ENCODE measurements at places on chromosomes 3 and 15.

- no peak for DNase-seq
Measured at GRCh38 chr15:45587863-45588170, 638 bp downstream of the BLOC1S6 start.

- no peak for DNase-seq
Measured at GRCh38 chr3:43161684-43162229, 55.9 kb upstream of the POMGNT2 start.

DNA sequence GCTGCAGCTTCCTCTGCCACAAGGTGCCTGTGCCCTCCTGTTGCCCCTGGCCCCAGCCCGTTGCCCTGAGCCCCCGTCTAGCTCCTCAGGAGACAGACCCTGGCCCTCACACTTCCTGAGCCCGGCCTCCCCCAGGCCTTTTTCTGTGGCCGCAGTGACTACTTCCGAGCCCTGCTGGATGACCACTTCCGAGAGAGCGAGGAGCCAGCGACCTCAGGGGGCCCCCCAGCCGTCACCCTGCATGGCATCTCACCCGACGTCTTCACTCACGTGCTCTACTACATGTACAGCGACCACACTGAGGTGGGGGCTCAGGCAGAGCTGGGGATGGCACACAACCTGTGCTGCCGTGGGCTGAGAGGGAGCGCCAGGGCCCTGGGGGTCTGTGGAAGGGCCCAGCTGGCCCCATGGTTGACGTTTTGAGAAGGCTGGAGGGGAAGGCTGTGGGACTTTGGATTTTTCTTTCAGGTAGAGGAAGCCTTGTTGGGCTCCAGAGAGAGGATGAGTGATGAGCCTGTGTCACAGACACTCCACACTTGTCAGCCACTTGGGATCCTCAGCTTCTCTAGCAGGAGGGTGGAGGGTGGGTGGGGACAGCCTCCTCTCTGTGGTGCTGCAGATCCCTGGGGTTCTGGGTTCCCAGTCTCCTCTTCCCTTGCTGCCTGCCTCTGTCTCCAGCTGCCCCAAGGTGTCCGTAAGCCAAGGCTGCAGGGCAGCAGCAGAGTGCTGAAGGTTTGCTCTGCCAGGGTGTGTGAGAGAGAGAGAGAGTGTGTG is 5.0 kb downstream of the ABTB1 start:
- DNase-seq, result no peak

DNA sequence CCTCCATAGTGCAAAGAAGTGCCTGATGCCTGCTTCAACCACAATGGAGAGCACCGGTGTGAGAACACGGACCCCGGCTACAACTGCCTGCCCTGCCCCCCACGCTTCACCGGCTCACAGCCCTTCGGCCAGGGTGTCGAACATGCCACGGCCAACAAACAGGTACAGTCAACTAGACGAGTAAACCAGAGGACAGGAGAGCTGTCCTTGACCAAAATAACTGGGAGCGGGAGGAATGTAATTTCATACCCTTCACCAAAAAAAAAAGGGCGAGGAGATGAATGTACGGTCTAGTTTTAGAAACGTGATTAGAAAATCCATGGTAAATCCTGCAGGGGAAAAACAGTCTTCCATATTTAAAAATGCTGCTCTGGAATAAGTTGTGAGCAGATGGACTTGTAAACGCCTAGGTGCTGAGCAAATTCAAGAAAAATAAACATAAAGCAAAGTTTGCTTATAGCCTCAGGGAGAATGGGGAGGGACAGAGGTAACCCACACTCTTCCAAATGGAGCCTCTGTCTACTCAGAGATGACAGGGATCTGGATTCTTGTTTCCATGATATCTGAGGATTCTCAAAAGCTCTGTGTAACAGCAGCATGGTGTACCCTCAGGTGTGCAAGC is 8.4 kb downstream of the THBS1 start:
- no peak for DNase-seq

DNA sequence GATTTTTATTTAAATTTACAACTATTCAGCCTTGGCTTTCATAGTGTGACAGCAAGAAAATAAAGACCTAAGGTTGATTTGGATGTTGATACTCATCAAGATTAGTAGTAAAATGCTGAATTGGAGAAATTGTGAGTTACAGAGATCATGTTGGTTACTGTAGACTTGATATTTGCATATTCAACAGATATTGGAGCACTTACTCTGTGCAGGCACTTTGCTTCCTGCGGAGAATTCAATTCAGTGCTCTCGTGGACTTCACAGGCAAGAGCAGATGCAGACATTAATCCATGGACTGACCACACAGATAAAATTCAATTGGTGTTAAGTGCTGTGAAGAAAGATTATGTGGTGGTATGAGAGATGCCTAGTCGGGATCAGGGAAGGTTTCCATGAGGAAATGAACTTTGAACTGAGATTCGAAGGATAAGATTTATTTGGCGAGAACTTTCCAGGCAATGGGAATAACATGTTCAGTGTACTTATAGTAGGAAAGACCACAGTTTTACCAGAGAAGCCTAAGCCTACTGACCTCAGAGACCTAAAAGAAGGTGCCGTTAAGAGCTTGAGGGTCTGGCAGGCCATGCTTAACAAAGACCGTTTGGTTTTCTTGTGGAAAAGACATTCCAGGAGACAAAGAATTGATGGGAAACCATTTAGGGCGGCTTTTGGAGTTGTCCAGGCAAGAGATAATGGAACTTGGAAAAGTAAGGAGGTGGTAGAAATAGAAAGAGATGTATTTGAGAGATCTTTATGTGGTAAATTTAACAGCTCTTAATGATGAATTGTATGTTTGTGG is 4.3 kb downstream of the SELENOT start:
- DNase-seq, result no peak

DNA sequence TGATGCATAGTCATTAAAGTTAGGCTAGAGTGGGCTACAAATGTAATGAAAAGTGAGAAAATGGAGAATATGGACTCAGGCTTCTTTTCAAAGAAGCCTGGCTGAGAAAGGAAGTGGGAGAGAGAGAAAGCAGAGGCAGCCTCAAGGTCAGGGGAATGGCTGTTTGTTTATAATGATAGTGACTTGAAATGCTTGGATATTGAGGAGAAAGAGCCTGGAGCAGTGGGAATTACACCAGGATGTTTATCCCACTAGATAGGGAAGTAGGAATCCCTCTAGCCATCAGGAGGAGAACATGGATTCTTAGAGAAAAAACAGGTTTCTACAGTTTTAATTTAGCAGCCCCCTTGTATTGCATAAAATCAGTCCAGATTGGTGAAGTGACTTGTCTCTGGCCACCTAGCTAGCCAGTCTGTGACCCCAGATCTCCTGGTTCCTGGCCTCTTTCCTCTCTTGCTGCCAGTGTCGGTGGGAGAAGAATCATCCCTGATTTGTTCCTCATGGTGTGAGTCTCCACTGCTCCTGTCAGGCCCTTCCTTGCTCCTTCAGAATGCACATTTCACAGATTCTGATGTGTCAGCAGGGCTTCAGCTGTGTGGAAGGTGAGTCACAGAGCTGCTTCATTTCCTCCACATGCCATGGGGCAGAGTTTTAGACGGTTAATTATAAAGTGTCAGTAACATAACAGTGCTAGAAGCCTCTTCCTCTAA is 32.9 kb downstream of the SEMA6D start:
- no peak for DNase-seq

DNA sequence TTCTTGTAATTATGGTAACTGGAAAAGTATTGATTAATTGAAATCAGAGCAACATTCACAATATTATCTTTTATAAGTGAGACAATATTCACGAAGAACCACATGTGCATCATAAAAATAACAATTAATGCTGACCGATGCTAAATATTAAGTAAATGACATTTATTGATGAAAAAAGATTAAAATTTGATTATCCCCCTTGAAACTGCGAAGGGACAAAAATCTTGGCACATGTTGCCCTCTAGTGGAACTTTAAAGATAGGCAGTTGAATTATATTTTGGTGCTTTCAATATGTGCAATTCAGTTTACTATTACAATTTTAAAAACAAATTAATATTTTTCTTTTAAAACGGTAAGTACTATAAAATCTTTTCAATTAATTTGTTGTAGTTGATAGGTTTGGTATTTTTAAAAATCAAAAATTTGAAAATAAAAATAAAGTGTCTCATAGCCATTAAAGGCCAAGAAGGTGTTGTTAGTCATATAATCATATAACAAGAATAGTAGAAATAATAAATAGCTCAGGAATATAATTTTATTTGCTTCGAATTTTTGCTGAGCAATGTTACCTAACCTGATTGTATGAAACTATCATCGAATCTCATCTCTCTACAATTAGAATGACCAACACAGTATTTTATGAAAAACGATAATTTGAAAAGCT is 270.2 kb downstream of the ROBO1 start:
- no peak for DNase-seq

- DNase-seq, result no peak
Measured at GRCh38 chr3:183430325-183430957, 2.0 kb upstream of the MCF2L2 start.

DNA sequence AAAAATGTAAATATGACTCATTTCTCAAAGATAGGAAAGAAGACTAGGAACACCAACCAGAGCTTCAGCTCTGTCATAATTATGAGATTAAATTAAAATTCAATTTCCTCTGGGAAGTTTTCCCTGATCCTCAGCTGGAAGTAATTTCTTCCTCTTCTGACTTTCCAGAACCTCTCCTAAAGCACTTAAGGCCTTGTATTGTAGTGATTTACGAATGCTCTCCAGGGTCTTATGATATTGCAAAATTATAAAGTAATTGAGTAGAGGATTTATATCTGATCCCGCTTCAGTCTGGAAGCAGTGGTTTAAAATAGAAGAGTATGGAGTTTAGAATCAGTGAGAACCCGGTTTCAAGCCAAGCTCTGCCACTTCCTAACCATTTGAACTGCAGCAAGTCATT is 279.8 kb downstream of the ZPLD1 start:
- DNase-seq, result peak; percentile 81

- no peak for DNase-seq
Measured at GRCh38 chr3:165404357-165405027, 208.3 kb upstream of the SLITRK3 start.

- no peak for DNase-seq
Measured at GRCh38 chr15:70469651-70470555, 293.5 kb downstream of the UACA start.

DNA sequence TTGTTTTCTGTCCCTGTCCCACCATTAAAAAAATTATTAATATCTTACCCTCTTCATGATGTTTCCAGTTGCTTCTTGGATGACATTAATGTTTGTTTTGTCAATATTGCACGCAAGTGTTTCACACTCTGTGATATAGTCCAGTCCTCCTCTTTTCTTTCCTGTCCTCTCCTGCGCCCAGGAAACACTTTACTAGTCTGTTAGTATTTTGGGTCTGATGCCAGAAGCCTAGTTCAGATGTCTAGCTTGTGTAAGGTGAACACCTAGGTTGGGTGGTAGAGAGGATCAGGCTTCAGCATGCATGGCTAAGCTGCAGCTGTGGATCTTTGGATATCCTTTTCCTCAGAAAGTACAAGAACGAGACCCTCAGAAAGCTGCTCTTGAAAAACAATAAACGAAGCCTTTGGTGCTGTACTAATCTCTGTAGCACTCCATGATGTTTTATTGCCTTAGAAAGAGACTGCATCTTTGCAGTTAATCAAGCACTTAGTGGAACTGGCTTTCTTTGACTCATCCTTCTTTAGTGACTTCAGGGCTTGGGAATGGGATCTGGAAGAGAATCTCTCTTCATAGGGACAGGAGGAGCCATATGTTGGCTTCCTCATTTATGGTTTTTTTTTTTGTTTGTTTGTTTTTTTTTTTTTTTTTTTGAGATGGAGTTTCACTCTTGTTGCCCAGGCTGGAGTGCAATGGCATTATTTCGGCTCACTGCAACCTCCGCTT is 253.4 kb downstream of the LPP start:
- no peak for DNase-seq

DNA sequence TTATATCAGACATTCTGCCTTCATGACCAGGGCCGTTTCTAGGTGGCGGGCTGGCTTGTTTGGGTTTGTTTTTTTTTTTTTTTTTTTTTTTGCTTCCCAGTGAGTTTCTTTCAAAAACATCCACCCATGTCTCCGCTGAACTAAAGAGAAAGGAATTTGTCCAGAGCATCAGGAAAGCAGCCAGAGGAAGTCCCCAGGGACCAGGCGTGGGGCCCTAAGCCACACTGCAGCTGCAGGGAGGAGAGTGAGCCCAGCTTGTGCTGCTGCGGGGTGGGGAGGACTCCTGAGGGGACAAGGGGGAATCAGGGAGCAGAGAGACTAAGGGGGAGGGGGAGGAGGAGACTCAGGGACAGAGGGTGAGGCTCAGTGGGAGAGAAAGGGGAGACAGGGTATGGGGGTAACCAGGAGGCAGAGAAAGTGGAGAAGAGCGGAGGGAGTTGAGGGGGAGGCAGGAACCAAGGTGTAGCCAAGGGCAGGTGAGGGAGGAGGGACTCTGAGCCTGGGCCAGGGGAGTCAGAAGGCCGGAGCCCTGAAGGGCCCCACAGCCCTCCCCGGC is 49.5 kb downstream of the CYP11A1 start:
- DNase-seq, result peak; percentile 14

DNA sequence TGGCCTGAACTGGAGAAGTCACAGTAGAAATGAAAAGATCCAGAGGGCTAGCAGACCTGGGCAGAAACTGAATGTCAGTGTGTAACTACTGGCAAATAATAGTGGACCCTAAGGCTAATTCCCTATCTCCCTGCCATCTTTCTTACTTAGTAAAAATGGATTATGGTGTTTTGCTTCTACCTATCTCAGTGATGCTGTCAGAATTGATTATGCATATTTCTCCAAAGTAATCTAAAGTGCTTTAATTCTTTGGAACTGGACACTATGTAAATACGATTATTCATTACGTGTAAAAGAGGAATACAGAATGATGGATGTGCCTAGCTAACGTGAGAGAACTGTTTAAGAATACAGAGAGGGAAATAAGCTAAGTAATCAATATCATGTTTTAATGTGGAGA is 651.9 kb downstream of the NLGN1 start:
- DNase-seq, result no peak

DNA sequence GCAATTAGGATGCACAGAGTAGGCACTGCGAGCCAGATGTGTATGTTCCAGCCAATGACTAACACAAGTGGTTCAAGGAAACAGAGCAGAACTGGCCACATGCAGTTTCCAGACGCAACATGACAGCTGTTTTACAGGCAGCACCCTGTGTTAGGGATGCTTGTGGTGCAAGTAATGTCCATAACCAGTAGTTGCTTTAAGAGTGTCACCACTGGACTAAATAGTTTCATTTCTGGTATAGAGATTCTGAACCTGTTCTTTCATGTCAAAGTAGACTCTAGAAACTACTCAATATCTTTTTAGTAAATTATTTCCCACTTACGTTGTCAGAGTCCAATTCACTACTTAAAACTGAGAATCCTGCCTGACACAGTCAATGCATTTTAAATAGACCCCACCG is 14.5 kb upstream of the LPP start:
- DNase-seq, result no peak

- no peak for DNase-seq
Measured at GRCh38 chr15:65641768-65642475, 20.2 kb downstream of the SLC24A1 start.

DNA sequence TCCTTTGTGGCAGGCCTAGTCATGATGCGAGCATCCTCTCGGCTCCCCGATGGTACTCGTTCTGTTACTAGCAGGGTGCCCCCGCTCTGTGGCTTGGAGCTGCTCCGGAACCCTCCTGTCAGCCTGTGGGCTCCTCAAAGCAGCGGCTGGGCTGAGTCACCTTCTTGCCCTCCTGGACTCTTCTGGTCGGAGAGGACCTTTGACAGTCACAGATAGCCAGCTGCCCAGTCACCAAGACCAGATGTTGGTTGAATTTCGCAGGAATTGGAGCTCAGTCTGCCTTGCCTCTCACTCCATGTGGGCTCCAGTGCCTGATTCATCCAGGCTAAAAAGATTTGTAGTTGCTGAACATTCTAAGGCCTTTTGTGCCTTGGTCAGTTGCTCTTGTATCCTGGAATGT is 94.5 kb downstream of the CHCHD6 start:
- no peak for DNase-seq

Measured in SK-N-MC (cell line).